Central memory CD8-positive, alpha-beta T cell (primary cell): ENCODE measurements at places on chromosomes 4 and X.
A peak's percentile ranks its signal among the peaks of the same experiment; 100 is the strongest.

- DNase-seq: no peak
- no peak overlapping the region for H3K4me3 ChIP-seq
- no peak overlapping the region for H3K27ac ChIP-seq
- no peaks in the 10 kb centered on the region for H3K27me3 ChIP-seq
- no peaks in the 10 kb centered on the region for H3K4me1 ChIP-seq
Observed at GRCh38 chr4:33485111-33485510, 2759.2 kb downstream of the ARAP2 start.

- DNase-seq: no peak
- no peak overlapping the region for H3K4me3 ChIP-seq
- H3K36me3 ChIP-seq: peaks cover 3% of the 10 kb centered on the region
Observed at GRCh38 chr4:123102897-123103471, 180.6 kb upstream of the NUDT6 start.

DNA sequence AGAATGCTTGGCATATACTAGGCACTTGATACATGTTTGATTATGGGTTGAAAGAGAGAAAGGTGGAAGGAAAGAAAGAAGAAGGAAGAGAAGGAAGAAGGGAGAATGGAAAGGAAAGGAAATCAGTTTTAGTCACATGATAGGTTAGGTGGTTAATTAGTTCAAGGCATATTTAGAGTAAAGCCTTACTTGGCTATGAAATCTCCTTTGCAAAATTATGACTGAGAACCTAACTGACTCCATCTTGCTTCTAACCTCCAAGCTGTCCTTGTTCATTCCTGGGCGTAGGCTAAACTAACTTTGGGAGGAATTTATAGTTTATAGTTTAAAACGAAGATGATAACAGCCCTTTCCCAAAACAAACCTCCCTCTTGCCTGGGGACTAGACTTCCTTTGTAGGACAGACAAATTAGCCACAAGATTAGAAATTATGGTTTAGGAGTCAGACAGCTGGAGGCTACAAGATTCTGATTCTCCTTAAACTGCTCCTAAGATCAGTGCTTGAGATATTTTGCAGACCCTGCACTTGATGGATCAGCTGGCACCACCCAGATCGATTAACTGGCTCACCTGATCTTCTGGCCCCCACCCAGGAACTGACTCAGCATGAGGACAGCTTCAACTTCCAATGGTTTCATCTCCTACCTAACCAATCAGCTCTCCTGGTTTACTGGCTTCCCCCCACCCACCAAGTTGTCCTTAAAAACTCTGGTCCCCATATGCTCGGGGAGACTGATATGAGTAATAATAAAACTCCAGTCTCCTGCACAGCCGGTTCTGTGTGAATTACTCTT lies 55.0 kb downstream of the TXK start:
- H3K4me1 ChIP-seq: peaks cover 9% of the 10 kb centered on the region
- no peak for DNase-seq
- H3K27me3 ChIP-seq: no peaks in the 10 kb centered on the region
- peaks cover 12% of the 10 kb centered on the region for H3K36me3 ChIP-seq
- H3K27ac ChIP-seq: no peak overlapping the region
- no peak overlapping the region for H3K4me3 ChIP-seq

DNA sequence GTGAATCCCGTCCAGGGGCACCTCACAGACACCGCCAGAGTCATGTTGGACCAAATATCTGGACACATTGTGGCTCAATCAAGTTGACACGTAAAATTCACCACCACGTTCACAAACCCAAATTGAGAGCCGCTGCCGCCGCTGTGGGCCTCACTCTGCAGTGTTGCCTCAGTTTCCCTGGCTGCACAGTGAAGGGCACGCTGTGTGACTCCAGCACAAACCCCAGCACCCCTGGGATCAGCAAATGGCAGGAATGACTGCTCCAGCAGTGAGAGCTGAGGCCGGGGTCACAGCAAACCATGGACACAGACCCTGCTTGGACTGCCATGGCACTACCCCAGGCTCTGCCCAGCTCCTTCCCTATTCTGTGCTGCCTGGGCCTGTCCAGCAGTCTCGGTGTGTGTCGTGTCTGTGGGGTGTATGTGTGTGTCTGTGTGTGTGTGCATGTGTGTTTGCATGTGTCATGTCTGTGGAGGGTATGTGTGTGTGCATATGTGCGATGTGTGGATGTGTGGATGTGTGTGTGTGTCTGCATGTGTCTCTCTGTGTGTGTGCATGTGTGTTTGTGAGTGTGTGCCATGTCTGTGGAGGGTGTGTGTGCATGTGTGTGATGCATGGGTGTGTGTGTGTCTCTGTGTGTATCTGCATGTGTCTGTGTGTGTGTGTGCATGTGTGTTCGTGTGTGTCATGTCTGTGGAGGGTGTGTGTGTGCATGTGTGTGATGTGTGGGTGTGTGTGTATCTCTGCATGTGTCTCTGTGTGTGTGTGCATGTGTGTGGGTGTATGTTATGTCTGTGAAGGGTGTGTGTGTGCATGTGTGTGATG lies 52.2 kb upstream of the ADRA2C start:
- no peak overlapping the region for H3K4me3 ChIP-seq
- H3K36me3 ChIP-seq: no peaks in the 10 kb centered on the region
- H3K4me1 ChIP-seq: no peaks in the 10 kb centered on the region
- H3K27ac ChIP-seq: no peak overlapping the region
- DNase-seq: no peak

DNA sequence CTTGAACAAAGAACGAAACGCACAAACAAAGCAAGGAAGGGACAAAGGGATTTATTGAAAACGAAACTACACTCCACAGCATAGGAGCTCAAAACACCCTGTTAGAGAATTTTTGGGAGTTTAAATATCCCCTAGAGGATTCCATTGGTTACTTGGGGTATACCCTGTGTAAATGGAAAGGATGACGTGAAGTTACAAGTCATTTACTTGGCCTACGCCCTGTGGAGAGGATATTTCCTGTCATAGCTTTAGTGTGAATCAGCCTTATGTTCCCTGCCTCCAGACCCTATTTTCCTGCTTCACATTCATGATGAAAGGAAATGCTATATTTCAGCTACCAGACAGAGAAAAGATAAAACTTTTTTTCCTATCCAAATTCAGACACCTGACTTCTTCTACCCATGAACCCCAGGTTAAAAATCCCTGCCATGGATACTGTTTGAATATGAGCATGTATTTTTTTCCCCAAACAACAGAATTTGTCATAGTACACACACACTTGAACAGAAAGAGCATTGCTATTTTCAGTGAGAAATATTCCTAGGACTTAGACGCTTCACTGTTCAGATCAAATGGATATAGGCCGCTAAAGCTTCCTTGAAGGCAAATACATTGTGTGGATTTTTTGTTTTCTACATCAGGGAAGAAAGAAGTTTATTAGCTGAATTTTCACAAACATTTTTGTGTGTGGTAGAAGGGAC lies 20.4 kb downstream of the PIN4 start:
- H3K4me3 ChIP-seq: no peak overlapping the region
- no peak for DNase-seq
- H3K27me3 ChIP-seq: no peaks in the 10 kb centered on the region
- no peaks in the 10 kb centered on the region for H3K4me1 ChIP-seq
- H3K27ac ChIP-seq: no peak overlapping the region

- no peak for DNase-seq
- no peak overlapping the region for H3K27ac ChIP-seq
- no peak overlapping the region for H3K4me3 ChIP-seq
- peaks cover 35% of the 10 kb centered on the region for H3K4me1 ChIP-seq
- H3K27me3 ChIP-seq: no peaks in the 10 kb centered on the region
Observed at GRCh38 chr4:109640644-109641043, 62.6 kb downstream of the CASP6 start.

DNA sequence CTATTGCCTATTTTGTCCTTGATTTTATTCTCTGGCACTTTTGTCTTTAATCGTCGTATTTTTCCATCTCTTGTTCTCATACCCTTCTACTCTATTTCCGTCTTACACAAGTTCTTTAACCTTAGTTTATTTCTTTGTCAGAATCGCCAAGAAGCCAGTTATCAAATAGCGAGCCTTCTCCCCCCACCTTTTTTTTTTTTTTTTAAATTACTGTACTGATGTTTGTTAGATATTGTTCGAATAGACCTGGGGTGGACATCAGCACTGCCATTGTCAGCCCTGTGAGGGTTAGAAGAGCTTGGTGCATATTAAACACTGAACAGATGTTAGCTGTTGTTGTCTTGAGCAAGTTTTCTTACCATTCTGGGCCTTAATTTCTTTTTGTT lies 1.2 kb downstream of the SPCS3 start:
- no peak for DNase-seq
- peaks cover 46% of the 10 kb centered on the region for H3K4me1 ChIP-seq
- peaks cover 16% of the 10 kb centered on the region for H3K36me3 ChIP-seq
- peak overlapping the region; percentile 97 for H3K27ac ChIP-seq
- no peaks in the 10 kb centered on the region for H3K27me3 ChIP-seq

GRCh38 chr4:103719830-103720207 lies at the start of gene TACR3:
Gene TACR3, minus strand, starts transcription at chr4:103719985. Its CDS starts 310 bp downstream, at chr4:103719675.
- no peak within 1 kb of the TSS for H3K4me3 ChIP-seq
- DNase-seq: no peak
- no peak within 1 kb of the TSS for H3K27ac ChIP-seq
- H3K4me1 ChIP-seq: no peaks in the 10 kb centered on the region
- no peaks in the 10 kb centered on the region for H3K27me3 ChIP-seq

DNA sequence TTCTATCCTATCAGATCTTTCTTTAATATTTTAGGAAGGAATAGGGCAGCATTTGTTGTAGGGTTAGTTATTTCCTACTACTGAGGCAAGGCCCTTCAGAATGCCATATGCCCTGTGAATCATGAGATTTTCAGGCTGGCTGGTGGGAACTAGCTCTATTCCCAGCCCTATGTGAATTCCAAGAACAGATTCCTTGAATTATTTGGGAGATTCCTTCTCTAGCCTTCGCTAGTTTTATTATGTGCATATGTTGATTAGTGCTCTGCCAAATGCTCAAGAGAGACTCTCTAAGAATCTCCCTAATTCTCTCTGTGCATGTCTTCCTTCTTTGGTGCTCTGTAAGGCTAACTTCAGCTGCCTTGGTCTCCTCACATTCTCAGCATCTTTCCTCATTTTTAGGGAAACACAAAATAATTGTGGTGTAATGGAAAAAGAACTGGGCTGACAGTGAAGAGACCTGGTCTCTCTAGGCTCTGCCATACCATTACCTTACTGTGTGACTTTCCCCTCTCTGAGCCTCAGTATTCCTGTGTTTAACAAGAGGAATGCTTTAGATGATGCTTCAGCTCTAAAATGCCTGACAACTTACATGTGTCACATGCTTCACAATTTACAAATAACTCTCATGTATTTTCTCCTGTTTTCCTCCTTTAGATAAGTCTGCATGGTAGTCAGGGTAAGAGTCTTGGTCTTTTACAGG lies 79.7 kb downstream of the VMA21 start:
- H3K4me1 ChIP-seq: no peaks in the 10 kb centered on the region
- DNase-seq: no peak
- H3K27me3 ChIP-seq: peaks cover 15% of the 10 kb centered on the region

DNA sequence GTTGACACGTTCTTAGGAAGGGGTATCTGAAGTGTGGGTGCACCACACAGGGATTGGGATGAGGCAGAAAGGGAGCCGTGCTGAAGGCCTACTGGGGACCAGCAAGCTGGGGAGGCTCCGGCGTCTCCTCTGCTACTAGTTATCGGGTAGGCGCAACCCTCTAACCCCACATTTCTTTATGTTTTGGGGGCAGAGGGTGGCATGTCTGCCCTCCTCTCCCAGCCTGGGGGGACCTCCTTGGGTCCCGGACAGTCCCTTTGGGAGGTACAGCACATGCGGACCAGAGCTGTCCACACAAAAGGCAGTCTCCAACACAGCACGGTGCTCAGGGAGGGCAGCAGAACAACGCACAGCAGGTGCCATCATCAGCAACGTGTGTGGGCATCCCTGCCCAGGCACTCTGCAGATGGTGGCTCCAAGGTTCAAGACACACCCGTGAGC lies 33.2 kb downstream of the WDR1 start:
- H3K4me3 ChIP-seq: no peak overlapping the region
- no peak for DNase-seq
- no peak overlapping the region for H3K27ac ChIP-seq
- no peaks in the 10 kb centered on the region for H3K27me3 ChIP-seq
- H3K4me1 ChIP-seq: peaks cover 17% of the 10 kb centered on the region
- H3K36me3 ChIP-seq: peaks cover 78% of the 10 kb centered on the region

DNA sequence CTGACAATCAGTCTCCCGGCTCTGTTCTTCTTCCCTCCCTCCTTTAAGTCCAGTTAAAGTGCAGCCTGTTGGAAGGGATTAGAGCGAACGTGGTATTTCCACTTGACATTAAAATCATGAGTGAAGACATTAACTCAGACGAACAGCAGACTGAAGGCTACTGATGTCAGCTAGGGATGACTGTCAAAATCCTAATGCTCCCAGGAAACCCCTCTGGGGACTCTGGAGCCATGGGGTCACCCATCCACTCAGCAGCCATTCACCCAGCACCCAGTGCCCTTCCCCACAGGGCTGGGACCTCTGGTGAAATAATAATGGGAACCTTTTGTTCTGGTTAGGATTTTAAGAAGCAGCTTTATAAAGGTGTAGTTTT lies 113.9 kb downstream of the DRD5 start:
- DNase-seq: no peak
- peaks cover 38% of the 10 kb centered on the region for H3K27me3 ChIP-seq
- H3K36me3 ChIP-seq: no peaks in the 10 kb centered on the region

DNA sequence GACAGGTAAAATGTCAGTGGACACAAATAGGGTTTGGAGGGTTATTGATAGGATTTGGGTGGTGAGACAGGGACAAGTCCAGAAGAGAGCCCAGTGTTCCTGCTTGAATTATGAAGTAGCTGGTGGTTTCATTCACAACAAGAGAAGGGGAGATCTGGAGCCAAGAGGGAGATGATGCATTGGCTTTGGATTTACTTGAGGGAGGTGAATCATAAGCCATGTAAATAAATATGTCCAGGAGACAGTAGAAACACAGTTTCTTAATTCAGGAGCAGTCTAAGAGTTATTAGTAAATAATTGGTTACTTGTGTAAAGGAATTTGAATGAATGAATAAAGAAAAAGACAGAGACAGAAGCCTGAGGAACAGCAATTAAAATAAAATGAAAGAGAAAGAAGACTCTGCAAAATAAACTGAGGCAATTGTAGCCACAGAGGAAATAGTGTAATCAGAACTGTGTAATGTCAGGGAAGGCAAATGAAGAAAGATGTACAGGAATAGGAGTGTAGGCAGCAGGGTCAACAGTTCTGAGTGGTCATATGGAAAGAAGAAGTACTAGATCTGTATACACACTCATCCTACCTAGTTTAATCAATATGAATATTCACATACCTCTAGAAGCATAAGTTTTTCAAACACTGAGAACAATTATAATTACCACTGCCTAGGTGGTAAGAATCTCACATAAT lies 50.2 kb upstream of the CXCL8 start:
- no peaks in the 10 kb centered on the region for H3K4me1 ChIP-seq
- peaks cover 3% of the 10 kb centered on the region for H3K36me3 ChIP-seq
- no peak overlapping the region for H3K27ac ChIP-seq
- no peak overlapping the region for H3K4me3 ChIP-seq
